Stimulated activated CD8-positive, alpha-beta memory T cell treated with anti-CD3 and anti-CD28 coated beads, Interleukin-4, amount 100 ng/mL, for 1 hour (primary cell): ENCODE measurements at places on chromosomes 5 and 9.

GRCh38 chr5:150052226-150052955 lies 34.0 kb downstream of the CSF1R start:
- no peak for DNase-seq

DNA sequence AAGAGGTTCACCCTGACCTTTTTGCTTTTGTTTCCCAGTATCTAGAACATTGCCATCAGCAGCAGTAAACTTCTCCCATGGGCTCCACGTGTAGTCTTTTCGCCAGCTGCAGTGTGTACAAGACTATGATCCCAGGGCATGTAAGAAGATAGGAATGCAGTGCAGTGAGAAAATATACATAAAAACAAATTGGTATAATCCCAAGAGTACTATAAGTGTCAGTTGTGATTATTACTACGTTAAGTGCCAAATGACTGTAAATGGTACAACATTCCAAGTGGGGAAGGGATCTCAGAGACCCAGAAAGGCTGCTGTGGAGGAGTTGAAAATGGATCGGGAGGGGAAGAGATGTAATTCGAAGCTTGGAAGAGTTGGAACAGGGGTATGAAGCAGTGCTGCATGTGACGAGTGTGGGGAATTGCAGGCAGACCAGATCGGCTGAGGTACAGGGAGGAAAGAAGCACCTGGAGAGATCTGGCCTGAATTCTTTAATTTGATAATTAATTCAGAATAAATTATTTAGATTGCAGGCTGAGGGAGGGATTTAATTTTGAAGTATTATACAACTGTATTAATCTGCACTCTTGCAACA lies 95.1 kb downstream of the FBXL7 start:
- DNase-seq = no peak

DNA sequence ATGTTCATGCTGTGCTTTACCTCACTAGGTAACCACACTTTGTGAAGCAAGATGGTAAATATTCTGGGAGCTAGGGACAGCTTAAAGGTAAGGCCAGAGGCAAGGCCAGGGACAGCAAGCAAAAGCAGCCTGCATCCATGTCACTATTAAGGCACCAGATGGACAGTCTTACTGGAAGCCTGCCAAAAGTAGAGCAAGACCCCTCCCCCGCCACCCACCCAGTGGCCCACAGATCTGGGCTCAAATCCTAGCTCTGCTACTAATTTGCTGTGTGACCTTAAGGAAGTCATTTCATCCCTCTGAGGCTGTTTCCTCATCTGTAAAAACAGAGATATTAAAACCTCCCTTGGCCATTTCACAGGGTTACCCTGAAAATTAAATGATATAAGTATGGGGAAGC lies 13.2 kb upstream of the ERMP1 start:
- DNase-seq = no peak

- DNase-seq = no peak
These were observed 674 bp downstream of the C5orf15 start for GRCh38 chr5:133967698-133968203.

DNA sequence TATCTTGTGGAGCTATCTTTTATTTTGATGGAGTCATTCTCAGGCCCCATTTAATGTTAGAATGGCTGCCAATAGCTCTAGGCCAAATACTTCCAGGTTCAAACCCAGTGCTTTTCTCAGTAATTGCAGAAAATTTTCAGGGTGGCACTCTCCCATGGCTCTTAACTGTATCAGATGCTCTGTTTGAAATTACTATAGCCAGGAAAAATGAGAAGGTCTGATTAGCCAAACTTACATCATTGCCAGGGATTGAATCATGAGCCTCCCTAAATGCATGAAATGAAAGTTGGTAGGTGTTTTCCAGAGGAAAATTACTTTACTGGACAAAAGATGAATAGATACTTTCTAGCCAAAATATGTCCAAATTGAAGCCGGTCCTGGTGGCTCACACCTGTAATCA lies 404.8 kb downstream of the MAT2B start:
- no peak for DNase-seq

DNA sequence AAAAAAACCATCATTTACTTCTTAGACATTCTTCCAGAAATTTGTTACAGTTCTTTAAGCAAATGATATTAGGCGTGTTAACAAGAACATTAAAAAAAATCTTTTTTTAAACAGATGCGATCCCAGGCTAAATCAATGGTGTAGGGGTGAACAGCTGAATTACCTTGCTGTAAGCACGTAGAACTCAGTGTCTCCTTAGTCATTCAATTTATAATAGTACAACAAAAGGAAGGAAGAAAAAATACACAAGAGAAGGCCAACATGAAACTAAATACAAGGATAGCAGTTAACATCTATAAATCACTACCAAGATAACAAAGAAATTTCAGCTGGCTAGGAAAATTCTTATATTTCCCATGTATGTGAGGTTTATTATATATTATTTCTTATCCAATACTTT lies 35.4 kb downstream of the AGXT2 start:
- DNase-seq = no peak

DNA sequence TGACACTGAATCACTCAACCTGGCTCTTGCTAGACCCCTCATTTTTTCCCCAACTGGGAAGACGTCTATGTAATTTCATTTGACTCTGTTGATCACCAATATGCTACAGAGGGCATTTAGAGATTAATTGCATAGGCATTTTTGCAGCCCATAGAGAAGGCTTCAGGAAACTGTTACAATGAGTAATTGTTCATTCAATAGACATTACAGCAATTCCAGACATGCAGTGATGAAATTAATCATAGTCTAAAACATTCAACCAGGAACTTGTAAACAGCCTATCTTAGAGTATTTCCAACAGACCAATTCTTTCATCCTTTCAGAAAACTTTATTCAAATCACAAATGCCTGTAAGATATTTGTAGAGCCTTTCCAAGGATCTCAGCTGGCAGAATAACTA lies 122.3 kb downstream of the MARCHF11 start:
- DNase-seq = no peak

DNA sequence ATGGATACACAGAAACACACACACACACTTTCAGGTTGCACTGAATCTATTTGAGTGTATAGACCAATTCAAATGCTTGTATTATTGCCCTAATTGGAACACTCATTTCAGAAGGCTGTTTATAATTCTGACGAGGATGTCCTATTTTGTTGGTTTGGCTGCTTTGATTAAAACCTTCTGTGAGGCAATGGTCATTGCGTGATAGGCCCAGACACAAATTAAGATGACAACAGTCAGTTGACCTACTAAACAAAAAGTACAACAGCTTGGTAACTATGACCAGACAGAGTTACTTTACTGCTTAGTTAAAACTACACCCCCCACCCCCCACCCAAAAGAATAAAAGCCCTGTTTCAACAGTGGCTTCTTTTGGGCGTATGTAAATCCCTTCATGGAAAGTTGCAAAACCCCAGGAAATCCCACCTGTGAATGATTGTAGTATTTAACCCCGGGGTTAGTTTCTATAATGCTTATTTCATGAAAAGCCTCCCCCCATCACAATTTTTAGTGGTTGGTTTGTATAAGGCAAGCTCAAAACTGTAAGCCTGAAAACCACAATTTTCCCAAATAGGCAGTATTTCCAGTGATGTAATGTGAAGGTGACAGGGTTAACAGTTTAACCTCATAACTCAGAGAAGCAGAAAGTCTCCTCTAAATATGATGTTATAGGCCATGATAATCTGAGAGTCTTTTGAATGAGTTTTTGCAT lies 340.8 kb downstream of the FGF10 start:
- no peak for DNase-seq

DNA sequence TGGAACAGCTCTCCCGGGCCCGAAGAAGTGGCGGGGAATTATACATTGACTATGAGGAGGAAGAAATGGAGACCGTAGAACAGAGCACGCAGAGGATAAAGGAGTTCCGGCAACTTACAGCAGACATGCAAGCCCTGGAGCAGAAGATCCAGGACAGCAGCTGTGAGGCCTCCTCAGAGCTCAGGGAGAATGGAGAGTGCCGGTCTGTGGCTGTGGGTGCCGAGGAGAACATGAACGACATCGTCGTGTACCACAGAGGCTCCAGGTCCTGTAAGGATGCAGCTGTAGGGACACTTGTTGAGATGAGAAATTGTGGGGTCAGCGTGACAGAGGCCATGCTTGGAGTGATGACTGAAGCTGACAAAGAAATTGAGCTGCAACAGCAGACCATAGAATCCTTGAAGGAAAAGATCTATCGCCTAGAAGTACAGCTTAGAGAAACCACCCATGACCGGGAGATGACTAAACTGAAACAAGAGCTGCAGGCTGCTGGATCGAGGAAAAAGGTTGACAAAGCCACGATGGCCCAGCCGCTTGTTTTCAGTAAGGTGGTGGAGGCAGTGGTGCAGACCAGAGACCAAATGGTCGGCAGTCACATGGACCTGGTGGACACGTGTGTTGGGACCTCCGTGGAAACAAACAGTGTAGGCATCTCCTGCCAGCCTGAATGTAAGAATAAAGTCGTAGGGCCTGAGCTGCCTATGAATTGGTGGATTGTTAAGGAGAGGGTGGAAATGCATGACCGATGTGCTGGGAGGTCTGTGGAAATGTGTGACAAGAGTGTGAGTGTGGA lies 129.5 kb upstream of the DMRT1 start:
- no peak for DNase-seq

- no peak for DNase-seq
These were observed 4.7 kb downstream of the C5orf46 start for GRCh38 chr5:147901599-147902039.

DNA sequence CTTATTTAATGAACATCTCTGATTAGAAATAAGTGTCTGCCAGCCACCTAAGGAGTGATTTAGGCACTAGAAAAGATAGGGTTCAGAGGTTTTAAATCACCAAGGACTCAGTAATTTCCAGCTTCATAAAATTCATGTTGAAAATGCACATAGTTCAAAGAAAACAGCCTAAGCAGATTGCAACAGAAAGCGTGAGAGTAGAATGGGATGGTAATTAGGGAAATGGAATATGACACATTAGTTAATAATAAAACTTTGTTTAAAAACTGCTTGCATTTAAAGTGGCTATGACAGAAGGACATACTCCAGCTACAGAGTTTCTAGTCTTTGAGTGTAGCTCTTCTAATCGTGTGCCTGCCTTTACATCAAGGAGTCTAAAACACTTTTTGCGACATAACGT lies 490.8 kb downstream of the TLE4 start:
- DNase-seq = no peak

- no peak for DNase-seq
These were observed 92.9 kb upstream of the LPAR1 start for GRCh38 chr9:111131211-111131610.

GRCh38 chr5:152864991-152865390 lies 459.9 kb upstream of the NMUR2 start:
- DNase-seq = no peak

DNA sequence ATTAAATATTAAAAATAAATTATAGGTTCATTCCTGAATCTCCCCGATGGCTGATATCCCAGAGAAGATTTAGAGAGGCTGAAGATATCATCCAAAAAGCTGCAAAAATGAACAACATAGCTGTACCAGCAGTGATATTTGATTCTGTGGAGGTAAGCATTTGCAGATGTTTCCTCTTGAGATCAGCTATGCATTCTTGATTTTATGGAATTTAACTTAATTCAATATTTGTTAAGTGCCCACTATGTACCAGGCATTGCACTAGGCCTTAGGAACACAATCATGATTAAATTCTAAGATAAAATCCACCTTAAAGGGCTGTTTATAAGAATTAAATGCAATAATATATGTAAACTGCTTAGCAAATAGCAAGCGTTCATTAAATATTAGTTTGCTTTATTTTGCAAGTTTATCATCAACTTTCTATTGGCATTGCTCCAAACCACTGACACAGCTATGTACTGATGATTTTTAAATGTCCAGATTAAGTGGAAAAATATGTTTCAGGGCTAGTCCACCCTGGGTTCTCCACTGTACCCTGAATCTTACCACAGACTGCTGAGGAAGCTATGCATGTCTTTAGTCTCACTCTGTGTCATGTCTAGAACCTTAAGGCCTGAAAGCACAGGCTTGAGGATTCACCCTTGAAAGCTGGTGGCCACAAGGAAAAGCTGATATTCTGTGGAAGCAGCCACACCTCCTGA lies 33.2 kb downstream of the SLC22A4 start:
- no peak for DNase-seq

- no peak for DNase-seq
These were observed 814.5 kb downstream of the MTRR start for GRCh38 chr5:8683496-8683895.

DNA sequence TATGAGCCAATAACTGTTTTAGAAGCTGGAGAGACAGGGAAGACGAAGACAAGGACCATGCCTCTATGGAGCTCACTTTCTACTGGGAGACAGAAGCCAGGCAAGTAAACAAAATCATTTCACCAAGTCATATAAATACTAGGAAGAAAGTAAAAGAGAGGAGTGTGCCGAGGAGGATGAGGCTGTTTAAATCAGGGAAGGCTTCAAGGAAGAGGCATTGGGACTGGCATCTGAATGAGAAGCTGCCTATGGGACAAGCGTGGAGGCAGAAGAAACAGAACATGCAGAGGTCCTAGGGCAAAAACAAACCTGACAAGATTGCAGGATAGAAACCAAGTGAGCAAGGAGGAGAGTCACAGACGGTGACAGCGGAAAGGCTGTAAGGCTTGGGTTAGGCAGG lies 68.1 kb upstream of the CPLX2 start:
- no peak for DNase-seq

DNA sequence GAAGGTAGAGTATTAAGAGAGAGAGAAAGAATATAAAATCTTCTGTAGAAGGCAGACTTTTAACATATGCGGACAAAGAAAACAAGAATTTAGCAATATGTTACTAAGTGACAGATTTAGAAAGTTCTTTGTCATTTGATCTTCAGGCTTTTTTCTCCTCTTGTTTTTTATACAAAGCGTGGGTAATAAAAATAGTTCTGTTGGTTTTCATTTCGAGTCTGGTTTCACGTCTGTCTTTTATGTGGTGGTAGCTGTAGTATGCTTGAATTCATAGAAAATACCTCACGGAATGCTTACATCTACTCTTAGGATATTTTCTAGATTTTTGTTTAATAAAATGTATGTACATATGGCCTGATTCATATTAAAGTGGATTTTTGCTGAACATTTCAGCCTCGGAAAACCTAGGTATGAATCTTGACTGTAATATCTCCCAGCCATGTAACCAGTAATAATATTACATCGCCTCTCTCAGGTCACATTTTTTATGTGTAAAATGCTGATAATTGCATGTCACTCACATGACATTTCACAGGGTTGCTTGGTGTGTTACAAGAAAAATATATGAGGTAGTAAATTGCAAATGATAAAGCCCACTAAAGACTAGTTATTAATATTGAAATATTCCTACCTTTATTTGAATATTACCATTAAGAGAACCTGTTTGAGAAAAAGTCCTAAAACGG lies 72.5 kb upstream of the TAF11L2 start:
- no peak for DNase-seq

GRCh38 chr5:171795381-171795780 lies 9.8 kb downstream of the SMIM23 start:
- no peak for DNase-seq

DNA sequence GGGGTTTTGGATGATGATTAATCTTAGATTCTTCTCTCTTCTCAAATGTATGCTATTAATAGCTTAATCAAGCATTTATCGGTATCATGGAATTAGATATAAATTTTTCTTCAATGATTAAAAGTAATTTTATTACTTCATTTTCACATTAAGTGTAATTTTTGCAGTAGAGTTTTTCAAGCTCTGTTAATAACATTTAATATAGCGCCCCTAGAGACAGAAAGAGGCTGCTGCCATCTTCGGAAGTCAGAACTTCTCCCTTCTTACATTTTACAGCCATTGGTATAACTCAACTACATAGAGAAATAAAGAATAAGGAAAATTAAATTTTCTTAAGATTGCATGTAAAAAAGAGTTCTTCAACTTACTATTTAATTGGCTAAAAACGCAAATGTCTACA lies 540.3 kb downstream of the GABRG2 start:
- no peak for DNase-seq

- no peak for DNase-seq
These were observed at the start of gene CARD19 for GRCh38 chr9:93096131-93096802. Gene CARD19, plus strand, starts transcription at chr9:93096217. Its CDS starts 129 bp downstream, at chr9:93096346.

GRCh38 chr5:173547579-173547978 lies 68.9 kb downstream of the BOD1 start:
- no peak for DNase-seq
